ENCODE measurements at places on chromosomes 6 and 20.

DNA sequence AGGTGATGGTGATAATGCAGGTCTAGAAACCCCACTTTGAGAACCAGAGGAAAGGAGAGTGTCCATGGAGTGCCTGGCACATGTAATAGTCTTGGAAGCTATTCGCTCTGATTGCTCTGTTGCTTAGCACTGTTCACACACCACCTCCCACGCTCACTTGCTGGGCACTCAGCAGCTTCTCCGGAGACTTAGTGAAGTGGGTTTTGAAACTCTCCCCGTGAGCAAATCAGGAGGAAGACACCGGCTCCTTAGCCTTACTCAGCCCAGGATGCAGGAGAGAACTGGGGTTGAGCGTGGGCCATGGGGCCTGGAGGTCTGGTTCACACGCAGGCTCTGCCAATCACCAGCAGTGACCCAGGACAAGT, 22.2 kb downstream of the BMP7 start:
- no peak for DNase-seq

DNA sequence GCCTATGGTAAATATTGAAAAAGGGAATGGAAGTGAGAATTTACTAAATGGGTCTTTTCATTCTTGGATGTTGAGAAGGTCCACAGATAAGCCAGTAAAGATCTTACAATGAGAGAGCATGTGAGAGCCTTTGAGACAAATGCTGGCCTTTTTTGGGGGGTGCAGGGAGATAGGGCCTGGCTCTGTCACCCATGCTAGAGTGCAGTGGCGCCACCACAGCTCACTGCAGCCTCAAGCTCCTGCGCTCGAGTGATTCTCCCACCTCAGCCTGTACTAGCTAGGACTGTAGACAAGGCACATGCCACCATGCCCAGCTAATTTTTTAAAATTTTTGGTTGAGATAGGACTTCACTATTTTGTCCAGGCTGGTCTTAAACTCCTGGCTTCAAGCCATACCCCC, 63.2 kb upstream of the TMEM181 start:
- no peak for DNase-seq

DNA sequence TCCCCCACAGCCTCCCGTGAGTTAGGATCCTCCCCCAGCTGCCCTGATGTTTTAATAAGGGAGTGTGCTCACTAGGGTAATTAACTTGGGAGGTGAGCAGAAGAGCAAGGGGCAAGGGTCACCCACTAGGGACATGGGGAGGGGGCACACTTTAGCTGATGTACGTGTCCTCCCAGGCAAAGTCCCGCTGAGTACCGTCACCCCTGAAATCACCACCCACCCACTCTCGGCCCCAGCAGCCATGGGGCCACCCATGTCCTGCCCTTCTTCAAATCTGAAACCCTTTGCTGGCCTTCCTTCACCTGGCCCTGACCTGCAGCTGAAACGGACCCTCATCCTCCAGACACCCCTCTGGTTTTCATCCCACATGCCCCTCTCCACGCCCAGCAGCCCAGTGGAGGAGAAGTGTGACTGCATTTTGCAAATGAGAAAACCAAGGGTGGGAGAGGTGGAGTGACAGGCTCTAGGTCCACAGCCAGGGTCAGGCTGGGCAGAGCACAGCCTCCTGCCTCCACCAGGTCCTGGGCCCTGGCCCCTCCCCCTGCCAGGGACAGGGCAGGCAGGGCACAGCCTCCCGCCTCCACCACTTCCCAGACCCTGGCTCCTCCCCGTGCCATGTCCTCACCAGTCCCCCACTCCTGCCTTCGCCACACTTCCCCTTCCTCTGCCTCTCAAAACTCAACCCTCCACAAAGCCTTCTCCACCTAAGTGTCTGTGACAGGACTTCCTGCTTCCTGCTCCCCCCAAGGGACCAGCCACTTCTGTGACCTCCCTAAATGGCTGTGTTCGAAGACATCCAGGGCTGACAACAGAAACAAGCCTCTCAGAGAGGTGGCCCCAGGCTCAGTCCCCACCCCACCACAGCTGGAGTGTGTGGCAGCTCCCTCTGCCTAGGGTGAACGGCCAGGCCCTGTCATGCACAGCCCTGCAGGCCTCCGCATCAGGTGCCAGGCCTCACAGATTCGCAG, 15.1 kb downstream of the ACSS1 start:
- DNase-seq: no peak

DNA sequence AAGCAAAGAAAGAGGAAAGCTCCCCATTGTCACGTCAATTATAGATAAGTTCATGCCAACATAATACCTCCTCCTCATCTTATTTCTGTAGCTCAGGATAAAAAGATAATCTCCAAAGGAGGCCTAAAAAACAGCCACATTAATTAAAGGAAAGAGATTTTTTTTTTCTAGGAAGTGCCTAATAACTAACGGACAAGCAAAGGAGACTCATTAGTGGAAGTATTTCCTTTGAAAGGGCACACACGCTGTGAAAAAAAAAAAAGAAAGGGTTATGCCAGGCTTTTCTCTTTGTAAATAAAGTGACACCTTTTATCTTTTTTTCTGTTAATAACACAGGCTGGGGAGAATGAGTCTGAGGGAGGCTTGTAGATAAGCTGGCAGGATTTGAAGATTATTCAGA, 55.7 kb downstream of the PCSK2 start:
- DNase-seq: no peak

GRCh38 chr20:13259921-13260320, 38.8 kb downstream of the ISM1 start:
- DNase-seq: no peak

- no peak for DNase-seq
These were observed 387.7 kb upstream of the SASH1 start for GRCh38 chr6:147954938-147955337.

DNA sequence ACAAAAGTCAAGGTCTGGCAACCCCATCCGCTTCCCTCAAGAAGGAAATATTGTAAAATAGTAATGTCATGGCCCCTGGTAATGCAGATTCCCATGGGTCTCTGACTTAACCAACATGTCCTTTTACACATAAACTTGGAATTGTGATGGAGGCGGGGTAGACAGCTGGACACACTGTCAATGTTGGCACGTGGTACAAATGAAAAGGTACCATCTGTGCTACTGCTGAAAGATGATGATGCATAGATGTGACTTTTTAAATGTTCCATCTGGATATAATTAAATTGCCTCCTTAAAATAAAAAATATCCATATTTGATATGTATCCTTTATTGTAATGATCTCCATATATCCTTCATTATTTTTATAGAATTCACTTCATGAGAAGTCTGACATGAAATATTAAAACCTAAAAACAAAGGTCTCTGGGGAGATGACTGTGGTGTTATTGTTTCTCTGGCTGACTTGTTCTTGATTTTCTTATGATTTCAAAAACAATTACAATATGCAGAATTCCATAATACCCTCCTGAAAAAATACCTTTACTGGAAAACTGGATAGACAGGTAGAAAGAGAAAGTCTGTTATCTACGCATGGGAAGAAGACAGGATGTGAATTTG, 104.5 kb downstream of the MKKS start:
- DNase-seq: no peak

- no peak for DNase-seq
These were observed 235.2 kb upstream of the TAB2 start for GRCh38 chr6:149082320-149082719.

DNA sequence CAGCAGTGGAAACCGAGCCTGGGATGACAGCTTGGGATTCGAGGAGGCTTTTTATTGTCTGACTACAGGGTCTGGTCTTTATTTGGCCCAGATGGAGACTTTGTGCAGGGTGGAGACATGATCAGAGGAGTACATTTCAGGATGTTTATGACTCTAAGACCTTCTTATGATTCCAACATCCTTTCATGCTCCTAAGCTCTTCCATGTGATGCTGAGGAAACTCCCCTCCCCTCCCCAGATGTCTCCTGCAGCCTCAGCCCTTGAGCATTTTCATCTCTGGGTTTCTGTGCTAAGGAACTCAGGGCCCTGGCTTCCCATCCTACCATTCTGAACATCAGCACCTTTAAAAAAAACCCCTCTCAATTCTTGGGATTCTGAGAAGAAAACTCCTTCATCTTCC, 186.6 kb downstream of the SOX4 start:
- DNase-seq: no peak

- no peak for DNase-seq
These were observed 109.8 kb downstream of the SYCP2 start for GRCh38 chr20:59823491-59824259.

GRCh38 chr6:114941078-114941477, 598.3 kb upstream of the HS3ST5 start:
- no peak for DNase-seq

- DNase-seq: no peak
These were observed 2.2 kb downstream of the SMLR1 start for GRCh38 chr6:130829333-130829910.

- no peak for DNase-seq
These were observed 50.7 kb downstream of the LRFN2 start for GRCh38 chr6:40536442-40536841.

GRCh38 chr6:42162384-42162783, 10.8 kb upstream of the GUCA1A start:
- no peak for DNase-seq

GRCh38 chr20:31845300-31845863, at the start of gene FOXS1:
Gene FOXS1, minus strand, starts transcription at chr20:31845604. Its CDS starts 62 bp downstream, at chr20:31845542.
- no peak for DNase-seq

DNA sequence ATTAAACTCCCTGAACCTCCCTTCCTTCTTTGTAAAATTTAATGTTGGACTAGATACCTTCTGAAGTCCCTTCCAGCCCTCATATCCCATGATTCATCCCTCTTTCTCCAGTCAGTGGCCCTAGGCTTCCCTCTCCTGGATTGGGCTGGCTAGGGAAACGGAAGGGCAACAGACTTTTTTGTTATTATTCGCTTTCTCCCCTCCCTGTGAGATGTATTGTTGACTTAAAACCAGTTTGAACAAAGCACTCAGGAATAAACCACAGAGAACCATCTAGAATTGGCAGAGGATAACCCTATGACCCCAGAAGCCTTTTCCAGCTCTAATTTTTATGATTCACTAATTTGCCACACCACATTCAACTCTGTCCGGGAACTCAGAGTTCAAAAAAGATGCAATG, 239.7 kb upstream of the SUPT3H start:
- DNase-seq: no peak

GRCh38 chr20:13676682-13677081, 38.0 kb upstream of the TASP1 start:
- no peak for DNase-seq

Data from GM04503 (cell line).